ENCODE measurements at places on chromosomes 5 and 9.

DNA sequence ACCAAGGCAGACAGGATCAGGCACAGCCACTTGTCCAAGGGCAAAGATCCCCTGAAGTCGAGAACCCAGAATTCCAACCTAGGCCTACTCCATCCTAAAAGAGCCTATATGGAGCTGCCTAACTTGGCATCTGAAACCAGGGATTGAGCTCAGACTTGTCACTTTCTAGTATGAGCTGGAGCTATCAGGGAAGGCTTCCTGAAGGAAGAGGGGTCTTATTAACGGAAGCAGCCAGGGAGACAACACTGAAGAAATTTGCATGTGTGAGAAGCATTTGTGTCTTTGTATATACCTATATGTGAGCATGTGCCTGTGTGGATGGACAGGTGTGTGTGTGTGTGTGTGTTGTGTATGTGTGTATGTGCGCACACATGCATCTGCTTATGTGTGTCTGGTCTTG is 4.7 kb upstream of the AQP7 start:
- no peak for DNase-seq

DNA sequence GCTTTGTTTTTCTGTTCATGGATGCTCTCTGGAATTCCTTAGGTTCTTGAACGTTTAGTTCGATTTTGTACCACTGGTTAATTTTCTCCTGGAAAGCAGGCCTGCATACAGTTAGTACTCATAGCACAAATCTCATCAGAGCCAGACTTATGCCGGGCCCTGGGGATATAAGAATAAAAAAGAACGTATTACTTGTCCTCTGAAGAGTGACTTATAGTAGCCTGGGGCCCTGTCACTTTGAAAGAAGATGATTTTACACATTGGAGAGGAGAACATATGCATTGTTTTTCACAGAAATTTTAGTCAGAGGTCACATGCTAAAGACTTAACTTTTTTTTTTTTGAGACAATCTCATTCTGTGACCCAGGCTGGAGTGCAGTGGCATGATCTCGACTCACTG is 50.3 kb downstream of the ZNF462 start:
- no peak for DNase-seq

GRCh38 chr5:40879163-40879942 is 29.9 kb upstream of the C7 start:
- no peak for DNase-seq

- no peak for DNase-seq
Measured at GRCh38 chr5:172640822-172641358, at the start of gene NEURL1B. Gene NEURL1B (plus strand): TSS chr5:172641263. CDS start chr5:172641407, 144 bp downstream.

DNA sequence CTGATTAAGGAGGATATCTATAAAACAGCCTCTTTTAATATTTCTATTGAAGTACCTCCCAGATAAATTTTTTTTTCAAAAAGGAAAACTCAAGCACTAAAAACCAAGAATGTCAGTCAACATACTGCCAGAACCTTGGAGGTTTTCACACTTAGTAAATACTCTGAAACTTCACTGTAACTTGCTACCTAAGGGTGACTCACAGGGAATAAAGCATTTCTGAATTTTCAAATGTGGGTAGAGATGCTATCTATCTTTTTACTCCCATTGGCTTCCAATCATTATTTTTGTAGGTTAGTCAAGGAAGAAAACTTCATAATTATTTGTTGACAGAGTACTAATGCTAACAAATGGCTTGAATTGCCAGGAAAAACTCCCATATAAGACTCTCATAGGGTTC is 46.1 kb downstream of the SLC25A46 start:
- no peak for DNase-seq

DNA sequence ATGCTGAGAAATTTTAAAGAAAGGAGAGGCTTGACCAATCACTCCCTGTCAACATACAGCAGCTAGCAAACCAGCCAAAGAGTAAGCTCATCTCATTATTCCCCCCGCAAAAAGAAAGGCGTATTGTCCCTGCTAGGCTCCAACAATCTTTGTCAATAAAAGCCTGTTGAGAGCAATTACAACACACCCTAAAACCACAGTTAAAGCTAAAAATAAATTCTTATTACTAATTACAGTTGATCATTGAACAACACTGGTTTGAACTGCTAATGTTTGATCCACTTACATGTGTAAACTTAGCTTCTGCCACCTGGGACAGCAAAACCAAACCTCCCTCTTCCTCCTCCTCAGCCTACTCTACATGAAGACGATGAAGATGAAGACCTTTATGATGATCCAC is 151.2 kb downstream of the TSSK1B start:
- DNase-seq: no peak

DNA sequence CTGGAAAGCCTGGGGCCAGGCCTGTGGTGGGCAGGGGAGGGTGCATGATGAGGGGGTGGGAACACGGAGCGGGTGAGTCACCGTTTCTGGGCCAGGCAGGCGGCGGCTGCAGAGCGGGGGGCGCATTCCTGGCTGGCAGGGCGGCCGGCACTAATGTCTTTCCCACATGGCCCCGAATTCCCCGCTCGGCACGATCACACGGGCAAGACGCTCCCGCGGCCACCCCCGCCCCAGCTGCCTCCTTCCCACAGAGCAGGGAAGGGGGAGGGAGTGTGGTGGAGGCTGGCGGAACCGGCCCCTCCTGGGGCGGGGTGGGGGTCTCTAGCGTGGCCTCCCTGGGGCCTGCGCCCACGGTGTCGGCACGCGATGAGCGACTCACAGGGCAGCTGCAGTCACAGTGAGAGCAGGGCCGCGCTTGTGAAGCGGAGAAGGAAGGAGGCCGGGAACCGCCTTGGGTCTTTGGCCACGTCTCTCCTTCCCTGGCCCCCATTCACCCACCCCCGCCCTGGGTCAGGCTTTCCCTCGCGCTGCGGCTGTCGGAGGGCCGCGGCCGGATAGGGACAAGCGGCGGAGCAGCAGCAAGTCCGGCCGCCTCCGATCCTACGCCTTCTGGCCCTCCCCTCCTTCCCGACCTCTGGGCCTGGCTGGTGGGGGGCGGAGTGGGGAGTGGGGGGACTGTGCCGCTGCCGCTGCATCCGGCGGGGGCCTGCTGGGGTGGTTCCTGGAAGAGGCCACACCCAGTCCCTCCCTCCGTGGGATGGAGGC is 48.9 kb downstream of the CXXC5 start:
- DNase-seq: peak; percentile 88

DNA sequence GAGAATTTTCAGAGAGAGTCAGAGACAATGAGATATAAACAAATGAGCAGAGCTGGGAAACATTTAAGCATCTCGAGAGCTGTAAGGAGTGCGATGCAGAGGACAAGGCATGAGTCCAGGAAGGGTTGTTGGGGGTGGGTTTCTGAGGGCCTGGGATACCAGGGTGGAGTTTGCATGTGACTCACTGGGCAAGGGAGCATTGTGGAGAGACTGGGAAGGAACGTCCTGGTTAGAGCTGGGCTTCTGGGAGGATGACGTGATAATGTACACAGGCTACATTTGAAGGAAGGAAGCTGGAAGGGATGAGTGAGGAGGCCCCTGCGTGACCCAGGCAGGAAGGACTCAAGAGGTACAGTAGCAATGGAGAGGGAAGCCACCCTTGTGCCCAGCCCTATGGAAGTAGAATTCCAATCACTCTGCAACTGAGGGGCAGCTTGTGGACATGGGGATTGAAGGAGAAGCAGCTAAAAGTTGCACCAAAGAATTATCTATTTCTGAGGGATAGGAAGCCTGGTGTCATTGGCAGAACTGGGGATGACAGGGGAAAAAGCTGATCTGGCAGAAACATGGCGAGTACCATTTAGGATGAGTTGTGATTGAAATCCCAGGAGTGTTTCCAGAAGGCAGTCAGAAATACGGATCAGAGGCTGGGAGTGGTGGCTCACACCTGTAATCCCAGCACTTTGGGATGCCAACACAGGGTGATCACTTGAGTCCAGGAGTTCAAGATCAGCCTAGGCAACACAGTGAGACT is 59.3 kb upstream of the AFAP1L1 start:
- peak; percentile 99 for DNase-seq

- DNase-seq: no peak
Measured at GRCh38 chr9:103714992-103715391, 379.1 kb upstream of the SMC2 start.

DNA sequence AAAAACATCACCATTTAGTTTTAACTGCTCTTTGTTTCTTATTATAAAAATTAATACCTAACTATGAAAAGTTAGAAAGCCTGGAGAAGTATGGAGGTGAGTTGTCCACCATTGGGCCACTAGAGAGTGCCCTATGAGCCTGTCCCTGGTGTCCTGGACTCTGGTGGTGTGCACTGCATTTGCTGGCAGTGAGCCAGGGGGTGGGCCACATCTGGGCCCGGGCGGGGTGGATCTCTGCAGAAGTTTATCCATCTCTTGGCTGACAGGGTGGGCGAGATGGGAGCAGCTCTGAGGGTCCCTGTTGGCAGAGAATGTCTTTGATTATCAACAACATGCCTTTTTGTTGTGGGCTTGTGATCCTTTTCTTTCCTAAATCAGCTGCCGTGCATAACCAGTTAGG is 8.2 kb downstream of the TENT4A start:
- DNase-seq: no peak

DNA sequence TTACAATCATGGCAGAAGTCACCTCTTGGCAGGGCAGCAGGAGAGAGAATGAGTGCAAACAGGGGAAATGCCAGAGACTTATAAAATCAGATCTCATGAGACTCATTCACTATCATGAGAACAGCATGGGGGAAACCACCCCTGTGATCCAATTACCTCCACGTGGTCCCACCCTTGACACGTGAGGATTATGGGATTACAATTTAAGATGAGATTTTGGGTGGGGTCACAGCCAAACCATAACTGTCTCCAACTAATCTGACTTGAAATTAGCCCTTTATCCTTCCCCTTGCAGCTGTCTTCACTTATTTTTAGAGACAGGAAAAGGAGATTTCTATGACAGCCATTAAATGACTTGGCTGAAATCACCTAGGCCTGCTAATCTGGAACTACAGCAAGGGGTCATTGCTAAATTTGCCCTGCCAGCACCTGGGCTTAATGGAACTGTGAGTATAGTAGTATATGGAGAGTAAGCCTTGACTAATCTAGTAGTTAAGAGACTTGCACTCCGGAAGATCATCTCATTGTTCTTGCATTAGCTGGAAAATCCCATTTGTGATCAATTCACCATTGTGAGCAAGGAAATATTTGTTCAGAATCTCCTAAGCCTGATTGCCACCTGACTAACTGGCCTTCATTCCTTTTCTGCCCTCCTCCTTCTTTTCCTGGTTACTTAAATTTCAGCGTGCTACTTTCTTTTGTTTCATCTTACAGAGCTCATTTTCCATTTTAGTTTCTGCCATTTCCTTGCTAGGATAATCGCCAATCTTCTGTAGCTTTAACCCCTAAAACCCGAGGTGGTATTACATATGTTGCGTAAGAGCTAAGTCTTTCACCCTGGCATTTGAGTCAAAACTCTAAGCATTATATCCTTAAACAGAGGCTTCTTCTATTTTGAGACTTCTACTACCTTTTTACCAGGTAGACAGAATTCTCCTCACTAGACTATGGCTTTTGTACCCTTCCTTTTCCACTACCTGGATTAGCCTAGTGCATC is 65.3 kb upstream of the RUSC2 start:
- no peak for DNase-seq

- DNase-seq: no peak
Measured at GRCh38 chr5:107704681-107705401, 34.1 kb upstream of the EFNA5 start.

- no peak for DNase-seq
Measured at GRCh38 chr5:101212942-101213514, 309.9 kb upstream of the ST8SIA4 start.

DNA sequence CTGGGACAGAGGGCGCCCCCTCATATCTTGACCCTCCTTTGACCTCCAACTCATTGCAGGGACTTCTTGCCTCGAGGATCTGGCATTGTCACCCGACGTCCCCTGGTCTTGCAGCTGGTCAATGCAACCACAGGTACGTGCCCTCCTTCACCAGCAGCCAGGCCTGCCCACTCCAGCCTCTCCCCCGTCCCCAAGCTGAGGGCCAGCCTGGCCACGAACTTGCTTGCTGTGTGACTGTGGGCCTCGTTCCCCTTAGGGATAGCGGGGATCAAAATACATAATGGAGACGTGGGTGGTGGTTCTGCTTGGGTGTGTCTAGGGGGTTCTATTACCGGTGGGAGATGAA is 15.0 kb downstream of the DNM1 start:
- DNase-seq: no peak

GRCh38 chr9:137435980-137436760 is 5.0 kb downstream of the ENTPD8 start:
- DNase-seq: peak; percentile 84

- no peak for DNase-seq
Measured at GRCh38 chr9:109442716-109443115, 55.4 kb downstream of the PTPN3 start.
